ENCODE measurements at places on chromosomes 16 and 17. TPM values are rescaled to one million over a fixed set of nuclear protein-coding genes. Genes with fewer than 3 reads are reported as not detected.

The GFER gene
- total RNA-seq = 45.6 TPM

The TNP2 gene
- not detected for total RNA-seq

The GLP2R gene
- total RNA-seq = 12.5 TPM

The CDRT15 gene
- not detected for total RNA-seq

The CD300A gene
- total RNA-seq = 0.12 TPM

The GPRC5B gene
- total RNA-seq = 26.3 TPM

The CES5A gene
- total RNA-seq = not detected

The CCL3 gene
- not detected for total RNA-seq

The SOST gene
- 0.07 TPM for total RNA-seq

The DPEP1 gene
- 1.1 TPM for total RNA-seq

The CCL14 gene
- total RNA-seq = not detected

The EFCAB13 gene
- 2.5 TPM for total RNA-seq

The HID1 gene
- total RNA-seq = 8.8 TPM

The C17orf107 gene
- 0.23 TPM for total RNA-seq

The FKBP10 gene
- 120 TPM for total RNA-seq

The WDR90 gene
- total RNA-seq = 29.3 TPM

The KIF18B gene
- total RNA-seq = 39.3 TPM

The YBX2 gene
- 0.69 TPM for total RNA-seq

The NPTX1 gene
- 156 TPM for total RNA-seq

The UTS2R gene
- not detected for total RNA-seq

The DNAJA2 gene
- 71.3 TPM for total RNA-seq

The BORCS6 gene
- 5.4 TPM for total RNA-seq

The KIF2B gene
- not detected for total RNA-seq

The CLEC3A gene
- total RNA-seq = not detected

The SHISA9 gene
- not detected for total RNA-seq

The NEUROD2 gene
- not detected for total RNA-seq

The RHBDL3 gene
- 4.3 TPM for total RNA-seq

The FBXO39 gene
- total RNA-seq = not detected

The HS3ST4 gene
- not detected for total RNA-seq

The KCNJ18 gene
- total RNA-seq = not detected

The MFAP4 gene
- total RNA-seq = not detected

The OTOP3 gene
- total RNA-seq = 0.05 TPM

The TP53TG3 gene
- 0.60 TPM for total RNA-seq

The SLC35G6 gene
- total RNA-seq = not detected

The RPUSD1 gene
- 52.2 TPM for total RNA-seq

The UBTF gene
- total RNA-seq = 105 TPM

The CCDC200 gene
- total RNA-seq = not detected

The PRKCA gene
- total RNA-seq = 39.5 TPM

The NPIPA5 gene
- total RNA-seq = 0.29 TPM
